ENCODE measurements at places on chromosomes 6 and 20.

- DNase-seq, result no peak
These were observed 80.3 kb downstream of the TBC1D7 start for GRCh38 chr6:13248053-13248452.

DNA sequence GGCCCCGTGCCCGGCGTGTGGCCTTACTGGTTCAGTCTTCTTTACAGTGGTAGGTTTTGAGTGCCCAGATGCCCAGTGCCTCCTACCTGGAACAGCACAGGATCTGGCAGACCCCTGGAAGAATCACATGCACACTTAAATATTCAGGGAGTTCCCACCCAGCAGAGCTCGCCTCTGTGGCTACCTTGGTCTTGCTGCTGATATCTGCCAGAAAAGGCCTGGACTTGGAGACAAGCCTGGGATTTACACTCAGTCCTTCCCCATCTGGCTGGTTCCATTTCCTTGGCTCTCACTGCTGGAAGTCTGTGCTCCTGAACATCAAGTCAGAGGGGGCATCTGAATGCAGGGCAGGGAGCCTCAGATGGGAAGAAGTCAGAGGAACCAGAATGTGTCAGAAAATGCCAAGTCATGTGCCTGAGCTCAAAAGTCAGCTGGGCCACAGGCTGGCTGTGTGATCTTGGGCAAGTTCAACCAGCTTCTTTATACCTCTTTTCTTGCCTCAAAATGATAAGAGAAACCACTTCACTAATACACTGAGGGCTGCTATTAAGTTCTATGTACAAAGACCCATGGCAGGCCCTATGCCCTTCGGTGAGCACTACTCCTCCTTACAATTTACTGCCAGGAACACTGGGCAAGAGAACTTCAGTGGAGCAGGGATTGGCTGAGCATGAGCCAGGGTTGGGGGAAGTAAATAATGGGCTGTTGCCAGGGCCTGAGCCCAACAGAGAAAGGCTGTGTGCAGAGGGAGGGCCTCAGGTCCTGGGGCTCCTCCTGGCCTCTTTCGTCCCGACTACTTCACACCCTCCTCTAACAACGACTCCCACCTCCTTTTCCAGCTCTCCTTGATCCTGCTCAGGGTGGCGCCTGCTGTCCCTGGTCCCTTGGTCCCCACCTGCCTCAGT, 158.1 kb upstream of the PROKR2 start:
- no peak for DNase-seq

- no peak for DNase-seq
These were observed 13.5 kb downstream of the CNKSR3 start for GRCh38 chr6:154496793-154497517.

- DNase-seq, result no peak
These were observed 7.5 kb upstream of the BAK1 start for GRCh38 chr6:33587529-33587928.

GRCh38 chr6:36590237-36590636, 3.9 kb upstream of the SRSF3 start:
- DNase-seq, result peak; percentile 69

GRCh38 chr6:159943968-159944598, 24.8 kb upstream of the IGF2R start:
- no peak for DNase-seq

GRCh38 chr6:169802790-169803189, 51.4 kb downstream of the ERMARD start:
- DNase-seq, result no peak

DNA sequence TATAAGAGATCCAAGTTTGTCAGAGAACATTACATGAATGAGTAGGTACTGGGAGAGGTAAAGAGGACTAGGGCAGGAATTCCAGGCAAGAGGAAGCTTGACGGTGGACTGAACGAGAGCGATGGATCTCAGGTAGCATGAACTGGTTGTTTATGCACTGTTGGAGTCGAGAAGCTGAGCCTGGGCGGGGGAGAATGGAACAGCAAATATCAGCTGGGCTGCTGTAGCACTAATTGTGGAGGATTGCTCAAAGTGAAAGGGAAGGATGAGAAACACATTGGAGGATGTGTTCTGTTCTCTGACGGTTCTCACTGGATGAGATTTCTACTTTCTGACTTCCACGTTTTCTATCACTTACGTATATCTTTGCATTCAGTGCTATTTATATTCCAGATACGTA, 164.2 kb downstream of the PHF3 start:
- no peak for DNase-seq

GRCh38 chr6:133906050-133906449, 17.1 kb downstream of the TCF21 start:
- DNase-seq, result no peak

DNA sequence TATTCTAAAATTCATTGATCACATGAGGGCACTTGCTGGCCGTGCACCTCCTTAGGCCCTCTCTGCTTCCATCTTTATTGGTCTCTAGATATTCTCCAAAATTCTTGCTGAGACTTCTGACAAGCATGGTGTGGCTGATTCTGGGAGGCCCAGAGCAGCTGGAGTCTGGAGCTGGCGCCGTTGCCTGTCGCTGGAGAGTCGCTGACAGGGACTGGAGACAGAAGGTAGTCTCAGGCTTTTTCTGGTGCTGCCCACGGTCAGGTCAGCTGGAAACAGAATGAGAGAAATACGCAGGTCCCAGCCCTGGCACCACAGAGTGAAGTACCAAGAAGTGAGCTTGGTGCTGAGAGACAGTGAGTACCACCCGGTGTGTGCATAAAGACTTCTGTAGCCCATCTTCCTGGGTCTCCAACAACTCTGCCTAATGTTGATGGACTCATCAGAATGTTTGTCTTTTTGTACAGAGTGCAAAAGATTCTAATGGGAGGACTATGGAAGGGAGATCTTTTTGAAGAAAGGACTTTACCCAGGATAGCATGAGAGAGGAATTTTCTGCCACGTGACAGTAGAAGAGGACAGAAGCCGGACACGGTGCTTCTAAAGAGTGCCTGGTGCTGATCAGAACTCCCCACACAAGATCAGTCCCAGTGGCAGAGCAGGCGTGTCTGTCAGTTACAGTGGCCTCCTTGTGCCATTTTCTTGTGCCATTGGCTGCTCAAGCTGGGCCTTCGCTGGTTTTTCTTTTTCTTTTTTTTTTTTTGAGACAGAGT, 1.8 kb upstream of the ALDH8A1 start:
- DNase-seq, result no peak

DNA sequence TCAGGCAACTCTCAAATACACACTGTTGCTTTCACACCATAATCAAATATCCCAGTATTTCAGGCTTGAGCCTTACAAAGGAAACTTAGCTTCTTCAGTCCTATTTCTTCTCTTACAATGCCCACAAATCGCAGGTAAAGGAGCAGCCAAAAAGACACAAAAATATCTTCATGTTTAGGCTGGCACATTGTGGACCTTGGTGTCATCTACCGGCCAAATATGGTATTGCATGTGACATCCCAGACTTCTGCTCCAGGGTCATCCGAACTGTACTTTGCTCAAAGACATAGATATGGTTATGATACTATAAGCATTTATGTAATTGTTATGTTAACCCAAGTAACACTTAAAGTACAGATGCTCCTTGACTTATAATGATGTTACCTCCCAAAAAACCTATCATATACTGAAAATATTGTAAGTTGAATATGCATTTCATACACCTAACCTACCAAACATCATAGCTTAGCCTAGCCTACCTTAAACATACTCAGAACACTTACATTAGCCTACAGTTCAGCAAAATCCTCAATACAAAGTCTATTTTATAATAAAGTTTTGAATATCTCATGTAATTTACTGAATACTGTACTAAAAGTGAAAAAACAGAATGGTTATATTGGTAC, 4.6 kb downstream of the OR2H2 start:
- peak; percentile 44 for DNase-seq

DNA sequence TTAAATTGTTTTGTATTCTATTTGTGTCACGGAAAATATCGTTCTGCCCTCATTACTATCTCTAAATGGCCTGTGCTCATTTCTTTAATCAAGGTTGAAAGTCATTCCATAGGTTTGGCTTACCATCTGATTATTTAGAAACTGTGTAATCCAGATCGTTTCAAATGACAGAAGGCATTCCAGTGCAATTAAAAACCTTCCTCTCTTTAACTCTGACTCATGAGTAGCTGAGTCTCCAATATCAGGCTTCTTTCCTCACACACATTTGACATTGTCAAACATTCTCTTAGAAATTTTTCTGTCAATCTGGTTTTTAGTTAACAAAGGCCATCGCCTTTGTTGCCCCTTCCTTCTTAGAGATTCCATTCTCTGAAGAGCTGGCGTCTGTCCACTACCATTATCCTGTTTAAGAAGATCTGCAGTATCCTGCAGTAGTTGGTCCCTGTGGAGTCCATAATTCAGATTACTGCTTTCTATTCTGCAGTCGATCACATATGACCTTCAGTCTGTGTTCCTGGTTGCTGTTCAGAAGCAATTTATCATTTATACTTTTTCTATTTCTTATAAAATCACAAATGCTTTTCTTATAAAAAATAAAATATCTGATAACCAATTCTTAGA, 3.9 kb upstream of the TRDN start:
- no peak for DNase-seq

DNA sequence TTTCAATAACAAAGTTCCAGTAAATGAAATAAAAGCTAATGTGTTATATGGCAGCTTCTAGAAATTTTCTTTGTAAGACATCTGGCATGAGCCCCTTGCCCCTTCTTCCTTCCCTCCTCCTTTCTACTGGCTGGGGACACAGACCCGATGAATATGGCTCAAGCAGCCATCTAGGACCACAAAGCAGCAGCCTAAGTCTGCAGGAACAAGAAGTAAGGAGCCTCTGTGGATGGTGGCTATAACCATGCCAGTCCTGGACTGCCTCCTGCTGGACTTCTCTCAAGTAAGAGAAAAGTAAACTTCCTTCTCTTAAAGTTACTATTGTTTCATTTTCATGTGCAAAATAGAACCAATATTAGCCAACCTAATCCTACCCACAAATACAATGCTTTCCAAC, 114.9 kb upstream of the DST start:
- DNase-seq, result peak; percentile 81

DNA sequence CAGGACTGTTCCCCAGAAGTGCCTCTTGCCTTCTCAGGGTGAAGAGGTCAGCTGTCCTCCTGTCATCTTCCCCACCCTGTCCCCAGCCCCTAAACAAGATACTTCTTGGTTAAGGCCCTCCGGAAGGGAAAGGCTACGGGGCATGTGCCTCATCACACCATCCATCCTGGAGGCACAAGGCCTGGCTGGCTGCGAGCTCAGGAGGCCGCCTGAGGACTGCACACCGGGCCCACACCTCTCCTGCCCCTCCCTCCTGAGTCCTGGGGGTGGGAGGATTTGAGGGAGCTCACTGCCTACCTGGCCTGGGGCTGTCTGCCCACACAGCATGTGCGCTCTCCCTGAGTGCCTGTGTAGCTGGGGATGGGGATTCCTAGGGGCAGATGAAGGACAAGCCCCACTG, 9.8 kb downstream of the PI16 start:
- DNase-seq, result no peak

GRCh38 chr6:118309337-118310093, 238.6 kb upstream of the PLN start:
- no peak for DNase-seq

- no peak for DNase-seq
These were observed 42.7 kb upstream of the SMIM28 start for GRCh38 chr6:138334963-138335362.

DNA sequence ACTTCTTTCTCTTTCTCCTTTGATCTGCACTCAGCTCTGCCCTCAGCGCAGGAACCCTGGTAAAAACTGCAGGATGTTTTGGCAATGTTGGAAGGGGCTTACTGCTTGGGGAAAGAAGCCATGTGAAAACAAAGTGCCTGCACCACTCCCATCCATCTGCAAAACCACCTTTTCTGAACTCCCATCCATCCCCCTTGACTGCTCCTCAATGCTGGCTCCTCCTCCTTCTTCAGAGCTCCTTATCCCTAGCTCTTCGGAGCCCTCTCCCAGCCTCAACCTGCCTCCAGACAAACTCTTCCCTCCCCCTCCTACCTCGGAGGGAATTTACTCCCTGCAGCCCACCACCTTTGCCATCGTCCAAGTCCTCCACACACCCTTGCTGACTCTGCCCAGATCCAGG, 4.2 kb upstream of the ZBTB12 start:
- no peak for DNase-seq

DNA sequence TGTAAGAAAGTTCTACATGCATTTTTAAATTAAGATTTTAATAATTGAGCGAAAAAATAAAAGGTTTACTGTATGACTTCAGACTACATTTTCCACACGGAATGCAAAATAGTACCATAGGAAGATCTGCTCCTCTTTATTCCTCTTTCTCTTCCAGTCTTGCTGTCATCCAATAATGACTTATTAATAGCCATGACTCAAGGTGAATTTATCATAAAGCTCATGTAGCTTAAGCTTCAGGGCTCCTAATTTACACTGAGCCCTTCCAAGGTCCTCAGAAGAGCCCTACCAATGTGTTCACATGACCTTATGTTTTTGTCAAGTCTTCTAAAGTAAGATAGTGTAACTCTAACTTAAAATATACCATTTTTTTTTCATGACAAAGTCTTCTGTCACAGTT, 510.1 kb downstream of the PHF3 start:
- no peak for DNase-seq

DNA sequence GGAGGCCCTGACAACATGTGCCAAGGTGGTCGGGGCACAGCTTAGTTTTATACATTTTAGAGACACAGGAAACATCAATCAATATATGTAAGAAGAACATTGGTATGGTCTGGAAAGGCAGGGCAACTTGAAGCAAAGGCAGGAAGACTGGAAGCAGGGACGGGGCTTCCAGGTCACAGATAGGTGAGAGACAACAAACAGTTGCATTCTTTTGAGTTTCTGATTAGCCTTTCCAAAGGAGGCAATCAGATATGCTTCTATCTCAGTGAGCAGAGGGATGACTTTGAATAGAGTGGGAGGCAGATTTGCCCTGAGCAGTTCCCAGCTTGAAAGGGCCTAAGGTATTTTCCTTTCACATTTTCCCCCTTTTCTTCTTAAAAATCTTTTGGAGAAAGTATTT, 311.0 kb upstream of the RGS17 start:
- no peak for DNase-seq

GRCh38 chr6:152087701-152088100, 280.2 kb downstream of the ESR1 start:
- DNase-seq, result no peak

All from T47D (cell line).